Heart left ventricle (tissue), 16 donors: ENCODE measurements at places on chromosomes 1 and 21. TPM values are rescaled to one million over a fixed set of nuclear protein-coding genes. Genes with fewer than 3 reads are reported as not detected.
A peak's percentile ranks its signal among the peaks of the same experiment; 100 is the strongest.

GRCh38 chr1:154391086-154391770 is 13.9 kb upstream of the IL6R start:
- no peak for DNase-seq

GRCh38 chr1:217924924-217925323 is 293.8 kb downstream of the SPATA17 start:
- no peak for DNase-seq

- no peak for DNase-seq
Observed at GRCh38 chr1:28437264-28437923, 67.9 kb downstream of the PHACTR4 start.

GRCh38 chr1:83641206-83641658 is 357.7 kb downstream of the TTLL7 start:
- no peak for DNase-seq

DNA sequence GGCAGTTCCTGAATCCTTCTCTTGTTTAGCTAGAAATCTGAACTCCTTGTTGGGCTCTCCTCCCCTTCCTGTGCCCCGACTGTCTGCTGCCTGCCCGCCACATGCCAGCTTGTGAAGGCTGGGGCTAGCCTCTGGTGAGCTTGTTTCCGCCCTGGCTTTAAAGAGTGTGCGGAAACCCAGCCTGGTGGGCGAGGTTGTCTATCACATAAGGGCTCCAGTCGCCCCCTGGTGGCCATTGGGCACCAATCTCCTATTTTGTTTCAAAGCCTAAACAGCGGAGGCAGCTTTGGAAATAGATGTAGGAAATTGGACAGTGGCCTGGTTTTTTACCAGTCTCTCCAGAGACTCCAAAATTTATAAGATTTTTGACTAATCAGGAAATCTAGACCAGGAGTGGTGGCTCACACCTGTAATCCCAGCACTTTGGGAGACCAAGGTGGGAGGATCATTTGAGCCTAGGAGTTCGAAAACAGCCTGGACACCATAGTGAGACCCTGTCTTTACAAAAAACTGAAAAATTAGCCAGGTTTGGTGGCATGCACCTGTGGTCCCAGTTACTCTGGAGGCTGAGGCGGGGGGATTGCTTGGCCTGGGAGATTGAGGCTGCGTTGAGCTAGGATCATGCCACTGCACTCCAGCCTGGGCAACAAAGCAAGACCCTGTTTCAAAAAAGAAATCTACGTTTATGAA is 9.8 kb downstream of the ATP8B2 start:
- peak; percentile 77 for DNase-seq

- no peak for DNase-seq
Observed at GRCh38 chr21:24870633-24871032, 736.6 kb downstream of the MRPL39 start.

- no peak for DNase-seq
Observed at GRCh38 chr1:17098446-17099317, 20.6 kb downstream of the PADI2 start.

DNA sequence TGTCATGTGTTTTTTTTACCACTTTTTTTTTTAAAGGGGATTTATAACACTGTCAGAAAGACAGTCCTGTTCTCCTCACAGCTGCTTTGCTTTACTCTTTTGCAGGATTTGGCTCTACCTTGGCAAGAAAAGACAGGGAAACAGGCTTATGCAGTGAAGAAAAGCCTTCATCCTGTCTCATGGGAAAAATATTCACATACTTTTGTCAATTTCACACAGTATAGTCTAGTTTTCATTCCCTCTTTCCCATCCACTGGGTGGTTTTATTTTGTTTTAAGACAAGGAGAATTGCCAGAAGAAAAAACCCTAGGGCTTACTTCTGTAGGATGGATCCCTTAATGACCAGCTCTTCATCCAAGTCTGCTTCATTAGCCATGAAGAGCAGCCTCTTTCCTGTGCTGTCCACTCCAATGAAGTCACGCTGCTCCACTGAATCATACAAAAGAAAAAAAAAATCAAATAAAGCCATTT is 60.0 kb downstream of the EIF2B3 start:
- no peak for DNase-seq

- no peak for DNase-seq
Observed at GRCh38 chr1:8398677-8399076, 80.8 kb downstream of the SLC45A1 start.

GRCh38 chr1:209086486-209087192 is 496.9 kb upstream of the CAMK1G start:
- DNase-seq = no peak

GRCh38 chr1:230943048-230943593 is 35.5 kb downstream of the TTC13 start:
- no peak for DNase-seq

DNA sequence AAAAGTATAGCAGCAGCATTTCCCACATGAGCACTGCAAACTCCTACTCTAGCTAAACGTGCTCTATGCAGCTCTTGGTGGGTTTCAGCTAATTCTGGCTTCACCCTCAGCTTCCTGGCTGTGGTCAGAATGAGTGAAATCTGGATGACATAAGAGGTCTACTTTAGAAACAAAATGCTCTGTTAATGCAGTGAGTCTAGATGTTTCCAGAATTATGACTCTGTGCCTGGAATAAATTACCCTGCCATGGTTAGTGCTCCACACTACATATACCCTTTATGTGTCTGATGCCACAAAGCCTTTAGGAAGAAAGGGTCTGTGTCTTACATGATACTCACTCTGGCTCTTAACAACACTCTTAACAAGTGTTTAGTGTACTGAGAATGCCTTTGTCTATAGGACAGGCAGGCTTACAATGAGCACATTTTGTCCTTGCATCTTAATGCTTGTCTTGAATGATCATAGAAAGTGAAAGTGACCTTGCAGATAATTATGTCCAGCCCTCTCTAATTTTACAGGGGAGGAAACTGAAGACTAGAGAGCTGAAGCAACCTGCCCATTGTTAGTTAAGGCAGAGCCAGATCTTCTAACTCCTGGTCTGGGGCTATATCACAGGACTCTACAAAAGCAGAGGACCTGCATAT is 9.2 kb downstream of the S100A10 start:
- no peak for DNase-seq

DNA sequence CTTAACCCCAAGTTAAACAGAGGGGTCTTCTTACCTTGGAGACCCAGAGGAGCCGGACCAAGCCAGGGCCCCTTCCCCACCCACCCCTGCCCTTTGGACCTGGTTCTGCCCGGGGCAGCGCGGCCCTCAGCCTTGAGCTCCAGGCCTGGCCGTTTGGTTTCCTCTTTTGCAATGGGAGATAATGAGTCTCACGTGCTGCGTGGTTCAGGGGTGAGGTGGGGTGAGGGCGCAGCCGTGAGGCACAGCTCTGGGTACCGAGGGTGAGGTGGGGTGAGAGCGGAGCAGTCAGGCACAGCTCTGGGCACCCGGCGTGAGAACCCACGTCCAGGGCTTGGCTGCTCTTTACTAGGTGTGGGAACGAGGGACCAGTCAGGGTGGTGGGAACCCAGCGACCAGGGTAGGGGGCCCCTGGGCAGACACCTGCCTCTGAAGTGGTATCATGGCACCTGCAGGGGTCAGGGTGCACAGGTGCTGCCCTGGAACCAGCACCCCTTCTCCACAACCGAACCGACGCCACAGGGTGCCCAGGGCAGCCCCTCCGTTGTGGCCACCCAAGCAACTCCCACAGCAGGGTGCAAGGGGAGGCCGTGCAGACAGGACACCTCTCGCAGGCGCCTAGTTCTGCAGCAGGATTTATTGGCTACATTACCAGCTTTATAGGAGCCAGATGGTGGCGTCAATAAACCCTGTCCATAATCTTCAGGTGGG is 182.2 kb downstream of the PRDM16 start:
- no peak for DNase-seq

DNA sequence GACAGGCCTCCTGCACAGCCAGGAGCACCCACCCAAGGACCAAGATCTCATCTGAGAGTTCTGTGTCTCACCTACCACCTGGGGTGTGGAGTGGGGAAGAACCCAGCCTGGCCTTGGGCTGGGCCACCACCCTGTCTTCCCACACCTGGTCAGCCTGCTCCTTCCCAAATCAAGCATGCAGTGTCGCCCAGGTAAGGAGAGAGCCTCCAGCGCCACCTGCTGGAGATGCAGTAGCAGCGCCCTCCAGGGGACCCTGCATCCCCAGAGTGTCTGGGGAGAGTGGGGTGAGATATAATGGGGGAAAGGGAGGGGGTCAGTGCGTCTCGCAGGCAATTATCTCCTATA is 32.3 kb downstream of the KIAA2013 start:
- peak; percentile 77 for DNase-seq

GRCh38 chr21:41962425-41962966 is 8.7 kb upstream of the C2CD2 start:
- no peak for DNase-seq

- DNase-seq = no peak
Observed at GRCh38 chr1:231776757-231777062, 150.1 kb downstream of the DISC1 start.

GRCh38 chr21:29961291-29962027 is 21.7 kb upstream of the GRIK1 start:
- DNase-seq = no peak

GRCh38 chr1:199862047-199862446 is 165.5 kb upstream of the NR5A2 start:
- no peak for DNase-seq

DNA sequence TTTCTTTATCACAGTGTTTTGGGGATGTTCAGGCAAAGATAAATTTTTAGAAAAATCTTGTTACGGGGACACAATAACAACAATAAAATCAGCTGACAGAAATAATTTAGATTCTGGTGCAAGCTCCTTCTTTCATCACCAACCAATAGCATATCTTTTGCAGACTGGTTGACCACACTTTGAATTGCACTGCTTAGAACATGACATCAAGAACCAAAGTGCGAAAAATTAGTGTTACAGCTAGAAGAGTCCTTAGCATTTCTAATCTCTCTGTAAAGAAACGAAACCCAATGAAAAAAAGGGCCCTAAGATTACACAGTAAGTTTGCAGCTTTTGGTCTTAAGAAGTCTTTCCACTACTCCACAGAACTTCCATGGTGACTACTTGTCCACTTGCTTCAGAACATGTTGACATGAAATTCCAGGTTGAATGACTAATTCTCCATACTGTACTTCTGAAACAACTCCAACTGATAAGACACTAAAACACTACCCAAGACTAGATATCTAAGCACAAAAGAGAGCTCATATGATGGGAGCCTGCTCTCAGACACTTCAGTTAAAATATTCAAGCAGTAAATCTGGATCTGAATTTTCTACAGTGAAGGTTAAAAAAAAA is 31.3 kb downstream of the XKR8 start:
- DNase-seq = no peak

- DNase-seq = no peak
Observed at GRCh38 chr1:47791879-47792608, 205.1 kb downstream of the TRABD2B start.

DNA sequence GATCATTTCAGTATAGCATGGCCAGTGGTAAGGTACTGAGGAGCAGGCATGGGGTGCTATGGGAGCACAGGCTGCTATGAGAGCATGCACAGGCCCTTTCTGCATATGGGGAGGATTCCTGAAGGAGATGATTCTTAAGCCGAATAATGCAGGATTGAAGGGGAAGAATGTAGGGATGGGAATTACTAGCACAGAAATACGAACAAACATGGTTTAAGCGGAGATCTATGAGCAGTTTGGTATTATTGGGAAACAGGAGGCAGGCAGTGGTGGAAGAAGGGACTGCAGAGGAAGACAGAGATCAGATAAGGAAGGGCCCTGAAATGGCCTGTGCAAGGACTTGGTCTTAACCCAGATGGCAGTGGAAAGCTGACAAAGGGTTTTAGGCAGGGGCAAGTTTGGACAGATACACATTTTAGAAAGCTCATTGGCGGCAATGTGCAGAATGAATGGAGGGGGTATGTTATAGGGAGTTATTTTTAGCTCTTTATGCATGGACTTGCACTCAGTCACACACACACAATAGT is 1.7 kb downstream of the OSCP1 start:
- DNase-seq = no peak

GRCh38 chr1:70397013-70397412 is 14.1 kb upstream of the CTH start:
- no peak for DNase-seq

DNA sequence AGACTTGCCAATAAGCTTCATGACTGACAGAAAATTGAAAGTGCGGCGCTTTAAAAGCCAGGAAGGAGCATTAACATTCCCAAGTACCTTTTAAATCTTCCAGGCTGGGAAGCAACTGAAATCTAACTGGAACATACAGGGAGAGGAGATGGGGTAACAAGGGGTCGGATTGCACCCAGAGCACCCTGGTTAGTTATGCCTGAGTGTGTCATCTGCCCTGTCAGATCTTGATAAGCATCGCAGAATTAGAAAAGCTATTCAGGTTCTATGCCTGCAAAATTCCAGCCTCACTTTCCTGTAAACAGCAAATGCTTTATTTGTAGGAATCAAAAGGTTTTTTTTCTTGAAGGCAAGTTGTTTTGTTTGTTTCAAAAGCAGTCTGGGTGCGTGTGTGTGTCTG is 58.5 kb downstream of the SERBP1 start:
- no peak for DNase-seq

- no peak for DNase-seq
Observed at GRCh38 chr1:57848406-57848805, 424.5 kb upstream of the DAB1 start.

- DNase-seq = no peak
Observed at GRCh38 chr1:112762541-112763500, 47.7 kb upstream of the PPM1J start.

DNA sequence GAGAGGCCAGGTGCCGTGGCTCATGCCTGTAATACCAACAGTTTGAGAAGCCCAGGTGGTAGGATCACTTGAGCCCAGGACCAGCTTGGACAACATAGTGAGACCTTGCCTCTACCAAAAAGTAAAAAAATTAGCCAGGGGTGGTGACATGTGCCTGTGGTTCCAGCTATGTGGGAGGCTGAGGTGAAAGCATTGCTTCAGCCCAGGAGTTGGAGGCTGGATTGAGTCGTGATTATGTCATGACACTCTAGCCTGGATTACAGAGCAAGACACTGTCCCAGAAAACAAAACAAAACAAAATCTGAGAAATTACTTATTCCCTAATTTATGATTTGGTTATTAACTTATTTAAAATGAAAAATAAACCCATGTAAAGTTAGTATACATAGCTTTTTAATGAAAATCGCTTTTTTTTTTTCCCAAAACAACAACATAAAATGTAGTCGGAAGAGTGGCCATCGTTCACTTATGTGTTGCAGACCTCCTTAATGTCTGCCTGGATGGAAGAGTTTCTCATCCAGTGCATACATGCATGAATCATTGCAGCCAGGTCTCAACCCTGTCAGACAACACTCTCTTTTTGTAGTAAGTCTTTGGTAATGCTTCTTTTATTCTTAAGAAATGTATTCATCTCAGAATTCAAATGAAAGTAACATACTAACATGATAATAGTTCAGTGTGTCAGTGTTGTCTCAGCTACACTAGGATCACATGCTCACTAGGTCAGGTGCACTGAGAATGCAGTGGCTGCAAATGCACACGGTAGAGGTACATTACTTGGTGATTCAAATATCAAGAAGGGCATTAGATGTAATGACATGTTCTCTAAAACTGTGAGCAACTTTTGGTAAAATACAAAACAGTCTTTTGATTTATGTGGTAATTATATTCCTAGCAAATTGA is 28.0 kb downstream of the ITSN1 start:
- DNase-seq = no peak

UMODL1 gene
- total RNA-seq = not detected

KRTAP13-1 gene
- not detected for total RNA-seq

SIM2 gene
- 0.88 TPM for total RNA-seq

LRRC3 gene
- total RNA-seq = 1.9 TPM

ILDR2 gene
- 4.1 TPM for total RNA-seq

MEF2D gene
- total RNA-seq = 93.2 TPM

PADI2 gene
- 0.37 TPM for total RNA-seq

ATP1A2 gene
- 255 TPM for total RNA-seq

EXO1 gene
- total RNA-seq = not detected

KIRREL1 gene
- 14.8 TPM for total RNA-seq

TTC39A gene
- total RNA-seq = 23.6 TPM

SYCP1 gene
- not detected for total RNA-seq

TENT5C gene
- total RNA-seq = 21.6 TPM

FAM72D gene
- total RNA-seq = not detected
